Activated T-cell treated with anti-CD3 and anti-CD28 coated beads, Interleukin-2, amount 50 U/mL, for 4 hours (primary cell): ENCODE measurements at places on chromosomes 11 and 22.

GRCh38 chr11:3157381-3158130 lies 7.6 kb downstream of the OSBPL5 start:
- no peak for DNase-seq

DNA sequence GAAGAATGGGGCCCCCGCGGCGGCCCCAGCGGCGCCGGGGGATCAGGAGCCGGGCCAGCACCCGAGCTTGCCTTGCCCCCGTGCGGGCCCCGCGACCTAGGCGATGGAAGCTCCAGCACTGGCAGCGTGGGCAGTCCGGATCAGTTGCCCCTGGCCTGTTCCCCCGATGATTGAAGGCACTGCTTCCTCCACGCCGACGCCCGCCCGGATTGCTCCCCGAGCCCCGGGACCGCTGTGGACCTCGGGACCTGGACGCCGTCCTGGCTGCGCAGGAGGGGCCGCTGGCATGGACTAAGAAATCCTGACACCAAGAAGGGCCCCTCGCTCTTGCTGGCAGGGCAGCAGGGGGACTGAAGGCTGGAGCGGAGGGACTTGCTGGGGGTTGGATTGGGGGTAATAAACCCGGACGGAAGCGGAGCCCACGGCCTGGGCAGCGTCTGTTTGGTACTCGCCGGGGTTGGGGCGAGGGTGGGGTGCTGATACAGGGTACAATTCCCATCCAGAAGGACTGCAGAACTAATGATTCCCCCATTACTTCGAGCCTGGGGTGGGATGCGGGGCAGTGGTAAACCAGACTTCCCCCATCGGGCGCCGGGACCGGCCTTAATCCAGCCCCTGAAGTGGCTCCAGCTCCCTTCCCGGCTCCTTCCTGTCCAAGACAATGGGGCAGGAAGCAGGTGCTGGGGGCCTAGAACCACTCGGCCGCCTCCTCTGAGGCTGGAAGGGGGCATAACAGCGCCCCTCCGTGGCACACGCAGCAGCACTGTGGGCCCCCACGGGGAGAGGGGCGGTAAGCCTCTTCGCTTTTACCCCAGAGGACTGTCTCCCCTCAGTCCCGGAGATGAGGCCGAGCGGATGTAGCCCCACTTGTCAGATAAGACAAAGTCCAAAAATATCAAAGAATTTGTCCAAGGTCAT lies 1.0 kb downstream of the CCDC85B start:
- DNase-seq: no peak

DNA sequence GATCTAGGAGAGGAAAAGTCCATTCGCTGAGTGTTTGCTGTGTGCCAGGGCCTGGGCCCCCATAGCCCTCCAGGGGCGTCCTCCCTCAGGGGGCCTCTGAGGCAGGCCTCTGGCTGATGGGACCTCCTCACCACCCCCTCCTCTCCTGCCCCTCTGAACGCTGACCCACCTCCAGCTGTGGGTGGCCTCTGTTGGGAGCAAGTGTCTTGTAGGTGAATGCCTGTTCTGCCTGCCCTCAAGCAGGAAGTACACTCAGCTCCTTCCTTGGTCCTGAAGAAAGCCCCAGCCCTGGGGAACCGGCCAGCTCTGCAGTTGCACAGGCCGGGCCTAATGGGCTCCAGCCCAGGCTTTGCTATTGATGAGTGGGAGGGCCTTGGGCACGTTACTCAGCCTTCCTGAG lies 3.5 kb downstream of the MYO7A start:
- DNase-seq: no peak

- no peak for DNase-seq
Observed at GRCh38 chr22:20793748-20794649, 20.1 kb downstream of the SERPIND1 start.

GRCh38 chr11:27241311-27242122 lies 121.5 kb downstream of the CCDC34 start:
- DNase-seq: no peak

GRCh38 chr22:17057959-17058814 lies 26.6 kb upstream of the IL17RA start:
- DNase-seq: peak; percentile 36

GRCh38 chr11:14626650-14627049 lies 17.0 kb upstream of the PDE3B start:
- DNase-seq: no peak
